ENCODE measurements at places on chromosomes 3 and 15. TPM values are rescaled to one million over a fixed set of nuclear protein-coding genes. Genes with fewer than 3 reads are reported as not detected.

The GRAMD1C gene
- total RNA-seq = 12.9 TPM

The SH3GL3 gene
- total RNA-seq = 1.7 TPM

The MASP1 gene
- total RNA-seq = 0.71 TPM

The PRSS50 gene
- total RNA-seq = 0.46 TPM

The MNS1 gene
- total RNA-seq = 6.7 TPM

The CCR8 gene
- total RNA-seq = not detected

The ATP10A gene
- 33.7 TPM for total RNA-seq

The GPR176 gene
- 5.9 TPM for total RNA-seq

DNA sequence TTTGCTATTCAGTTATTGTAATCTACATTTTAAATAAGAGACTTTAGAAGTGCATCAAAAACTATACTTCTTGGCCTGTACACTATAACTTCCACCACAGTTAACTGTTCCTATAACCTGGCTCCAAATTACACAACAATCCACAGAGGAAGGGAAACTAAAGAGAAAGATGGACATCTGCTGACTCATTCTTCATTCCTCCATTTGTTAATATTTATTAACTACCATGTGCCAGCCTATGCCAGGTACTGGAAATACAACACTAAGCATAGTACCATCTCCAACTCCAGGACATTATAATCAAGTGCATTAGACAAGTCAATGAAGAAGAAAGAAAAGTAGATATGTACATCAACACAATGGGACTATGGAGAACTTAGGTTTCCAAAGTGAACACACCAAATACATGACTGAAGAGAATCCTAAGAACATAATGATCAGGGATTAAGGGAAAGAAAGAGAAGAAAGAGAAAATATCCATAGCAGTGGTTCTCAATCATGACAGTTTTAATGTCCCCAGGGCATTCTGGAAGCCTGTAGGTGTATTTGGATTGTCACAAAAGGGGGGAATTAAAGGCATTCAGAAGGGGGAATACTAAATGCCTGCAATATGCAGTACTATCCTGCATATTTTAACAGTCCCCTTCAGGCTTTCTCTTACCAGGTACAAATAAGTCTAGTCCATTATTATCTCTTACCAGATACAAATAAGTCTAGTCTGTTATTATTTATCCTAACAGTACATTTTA lies 8.9 kb downstream of the ICE2 start:
- DNase-seq = no peak

DNA sequence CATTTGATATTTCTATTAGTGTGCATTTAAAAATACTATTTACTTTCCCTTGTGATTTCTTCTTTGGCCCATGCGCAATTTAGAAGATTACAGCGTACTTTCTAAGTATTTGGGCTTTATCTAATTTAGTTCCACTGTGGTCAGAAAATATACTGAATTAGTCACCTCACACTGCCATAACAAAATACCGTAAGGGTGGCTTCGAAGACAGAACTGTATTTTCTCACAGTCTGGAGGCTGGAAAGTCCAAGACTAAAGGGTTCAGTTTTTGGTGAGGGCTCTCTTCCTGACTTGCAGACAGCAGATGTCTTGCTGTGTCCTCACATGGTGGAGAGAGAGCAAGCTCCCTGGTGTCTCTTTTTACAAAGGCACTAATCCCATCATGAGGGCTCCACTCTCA lies 286.2 kb downstream of the ADAMTSL3 start:
- no peak for DNase-seq

- no peak for DNase-seq
Measured at GRCh38 chr15:52050416-52050815, 31.4 kb downstream of the MAPK6 start.

GRCh38 chr3:57903124-57903890 lies 104.9 kb upstream of the FLNB start:
- DNase-seq = peak; percentile 59

DNA sequence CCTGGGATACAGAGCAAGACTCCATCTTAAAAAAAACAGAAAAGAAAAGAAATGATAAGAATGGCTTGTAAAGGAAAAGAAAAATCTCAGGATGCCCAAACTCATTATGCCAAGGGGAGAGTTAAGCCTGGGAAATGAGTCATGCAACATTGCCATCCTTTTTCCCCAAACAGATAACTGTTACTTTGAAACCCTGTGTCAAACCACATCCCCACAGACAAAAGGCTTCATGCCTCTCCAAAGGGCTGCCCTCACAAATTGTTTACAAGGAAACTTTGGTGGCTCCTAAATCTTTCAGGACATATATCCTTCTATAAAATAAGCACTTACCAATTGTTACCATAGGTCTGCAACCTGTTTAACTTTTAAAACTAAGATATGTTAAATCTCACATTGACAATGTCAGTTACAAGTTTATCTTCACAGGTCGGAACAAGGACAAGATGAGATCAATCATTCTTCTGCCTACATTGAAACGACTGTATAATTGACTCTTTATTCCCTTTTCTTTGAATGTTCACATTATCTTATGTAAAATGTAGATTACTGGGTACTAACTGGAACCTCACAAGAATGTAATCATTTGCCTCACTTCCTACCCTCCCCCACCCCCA lies 18.6 kb upstream of the SENP7 start:
- no peak for DNase-seq
